NCI-H187 treated with DMSO at 0.1 percent for 48 hours (cell line): ENCODE measurements at places on chromosomes 3 and 15.

- DNase-seq = peak; percentile 1
Measured at GRCh38 chr3:71530903-71531530, 52.5 kb downstream of the FOXP1 start.

DNA sequence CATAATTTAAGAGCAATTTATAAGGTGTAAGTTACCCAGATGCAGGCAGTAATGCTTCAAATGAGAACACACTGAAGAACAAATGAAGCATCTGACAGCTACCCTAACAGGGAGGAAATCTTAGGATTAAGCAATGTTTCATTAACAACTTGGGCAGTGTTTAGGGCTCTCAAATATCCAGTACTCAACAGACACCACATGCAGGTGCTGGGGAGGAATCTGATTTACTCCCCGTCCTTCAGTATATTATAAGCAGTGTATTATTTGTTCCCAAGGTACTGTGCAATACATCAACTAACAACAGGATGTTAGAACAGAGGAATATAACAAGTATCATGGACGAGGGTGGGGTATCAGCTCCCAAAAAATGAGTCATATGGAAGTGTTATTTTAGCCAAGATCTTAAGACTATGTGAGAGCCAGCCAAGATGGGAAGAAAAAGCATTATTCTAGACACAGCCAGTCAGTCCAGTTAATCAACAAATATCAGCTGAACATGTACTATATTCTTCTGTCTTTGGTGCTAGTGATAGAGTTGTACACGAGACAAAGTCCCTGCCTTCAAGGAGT lies 20.4 kb downstream of the BTBD1 start:
- DNase-seq = no peak

- no peak for DNase-seq
Measured at GRCh38 chr3:42688016-42688415, 2.7 kb downstream of the KLHL40 start.

- DNase-seq = no peak
Measured at GRCh38 chr3:34862456-34862855, 776.9 kb upstream of the ARPP21 start.

DNA sequence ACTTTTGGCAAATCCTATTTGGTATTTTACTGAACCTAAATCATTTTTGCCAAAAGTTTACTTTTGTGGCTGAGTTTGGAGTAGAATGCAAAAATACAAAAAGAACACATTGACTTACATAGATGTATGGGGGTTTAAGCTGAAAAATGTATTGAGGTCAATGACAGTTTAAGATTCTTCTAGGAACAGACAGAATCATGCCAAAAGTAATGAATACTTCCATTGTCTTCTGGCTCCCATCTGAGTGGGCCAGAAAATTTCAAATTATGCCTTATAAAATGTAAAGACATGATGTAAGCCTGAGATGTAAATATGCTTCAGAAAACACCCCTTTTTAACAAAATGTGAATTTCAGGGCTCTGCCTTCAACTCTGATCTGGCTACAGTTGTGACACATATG lies 375.1 kb upstream of the DPH6 start:
- DNase-seq = no peak

DNA sequence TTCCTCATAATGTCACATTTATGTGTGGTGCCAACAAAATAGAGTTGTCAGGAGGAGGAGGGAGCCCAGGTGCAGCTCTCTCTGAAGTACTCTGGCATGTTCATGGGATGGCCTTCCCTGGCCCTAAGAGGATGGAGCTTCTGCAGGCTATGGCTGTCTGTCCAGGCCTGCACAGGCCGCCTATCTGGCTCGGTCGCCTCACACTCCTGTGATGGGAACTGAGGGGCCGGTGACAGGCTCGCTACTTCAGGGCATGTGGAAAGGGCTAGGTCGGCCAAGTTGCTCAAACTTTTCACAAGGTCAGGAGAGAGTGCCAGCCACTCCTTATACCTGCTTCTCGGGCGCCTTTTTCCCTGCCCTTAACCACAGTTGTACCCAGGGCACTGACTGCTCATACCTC lies 51.1 kb downstream of the SOX14 start:
- DNase-seq = no peak

GRCh38 chr15:101171954-101172353 lies 79.9 kb downstream of the CHSY1 start:
- no peak for DNase-seq

GRCh38 chr15:93029214-93029835 lies 59.7 kb downstream of the RGMA start:
- no peak for DNase-seq

GRCh38 chr3:3799173-3800079 lies at the start of gene LRRN1:
Gene LRRN1 (plus strand): TSS chr3:3799431. CDS start chr3:3844642, 45,211 bp downstream.
- DNase-seq = peak; percentile 1

GRCh38 chr3:24464389-24464788 lies 30.3 kb downstream of the THRB start:
- DNase-seq = no peak
